ENCODE measurements at places on chromosomes 7 and 10. TPM values are rescaled to one million over a fixed set of nuclear protein-coding genes. Genes with fewer than 3 reads are reported as not detected.

GRCh38 chr10:51604579-51604978 is 94.8 kb downstream of the CSTF2T start:
- H3K27me3 ChIP-seq: no peaks in the 10 kb centered on the region
- H3K4me1 ChIP-seq: peaks cover 23% of the 10 kb centered on the region
- no peak overlapping the region for H3K27ac ChIP-seq
- DNase-seq: no peak

GRCh38 chr10:70584909-70585544 is 17.5 kb downstream of the PRF1 start:
- peaks cover 18% of the 10 kb centered on the region for H3K27me3 ChIP-seq
- peaks cover 37% of the 10 kb centered on the region for H3K4me1 ChIP-seq
- H3K27ac ChIP-seq: peak overlapping the region; percentile 50
- H3K36me3 ChIP-seq: no peaks in the 10 kb centered on the region
- H3K4me3 ChIP-seq: no peak overlapping the region

Gene PTPRN2
- 2.1 TPM for total RNA-seq

GRCh38 chr7:125184801-125185200 is 255.2 kb upstream of the POT1 start:
- no peak overlapping the region for H3K27ac ChIP-seq
- no peak overlapping the region for H3K4me3 ChIP-seq
- H3K4me1 ChIP-seq: no peaks in the 10 kb centered on the region
- H3K27me3 ChIP-seq: no peaks in the 10 kb centered on the region

GRCh38 chr7:142537760-142538159 is 211.5 kb upstream of the PRSS1 start:
- no peak overlapping the region for H3K4me3 ChIP-seq
- no peak overlapping the region for H3K27ac ChIP-seq
- no peak for DNase-seq
- no peaks in the 10 kb centered on the region for H3K36me3 ChIP-seq
- H3K27me3 ChIP-seq: no peaks in the 10 kb centered on the region

- H3K27me3 ChIP-seq: peaks cover 6% of the 10 kb centered on the region
- DNase-seq: no peak
- H3K4me1 ChIP-seq: peaks cover 15% of the 10 kb centered on the region
- H3K4me3 ChIP-seq: no peak overlapping the region
- H3K27ac ChIP-seq: no peak overlapping the region
Measured at GRCh38 chr7:70881167-70881847, 250.6 kb upstream of the GALNT17 start.

DNA sequence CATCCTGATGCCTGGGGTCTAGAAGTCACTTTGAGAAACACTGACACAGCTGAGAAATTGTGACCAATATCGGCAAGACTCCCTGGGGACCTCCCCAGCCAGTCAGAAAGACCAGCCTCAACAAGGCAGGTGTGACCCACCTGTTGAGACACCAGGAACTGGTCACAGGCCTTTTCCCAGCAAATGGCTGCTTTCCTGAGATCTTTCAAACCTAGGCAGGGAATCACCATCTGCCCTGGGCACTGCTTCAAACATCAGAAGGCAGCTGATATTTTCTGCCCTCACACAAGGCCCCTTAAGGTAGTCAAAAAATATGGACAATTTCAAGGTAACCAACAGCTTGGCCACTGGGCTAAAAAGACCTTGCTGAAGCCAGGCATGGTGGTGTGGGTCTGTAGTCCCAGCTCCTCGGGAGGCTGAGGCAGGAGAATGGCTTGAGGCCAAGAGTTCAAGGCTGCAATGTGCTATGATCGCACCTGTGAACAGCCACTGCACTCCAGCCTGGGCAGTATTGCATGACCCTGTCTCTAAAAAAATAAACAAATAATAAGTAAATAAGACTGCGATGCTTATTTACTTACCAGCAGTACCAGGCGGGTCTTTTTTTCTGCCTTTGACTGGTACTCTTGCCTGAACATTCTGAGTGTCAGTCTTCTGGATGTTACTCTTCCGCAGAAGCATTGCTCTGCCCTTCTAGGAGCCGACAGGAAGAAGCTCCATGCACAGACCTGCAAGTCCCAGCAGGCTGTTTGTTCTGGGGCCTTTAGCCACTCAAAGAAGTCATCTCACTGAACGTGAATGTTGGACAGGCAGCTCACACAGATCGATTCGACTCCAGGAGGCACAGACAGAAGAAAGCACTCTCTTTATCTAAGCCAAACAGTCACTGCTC is 59.7 kb downstream of the SORBS1 start:
- no peaks in the 10 kb centered on the region for H3K36me3 ChIP-seq
- peaks cover 37% of the 10 kb centered on the region for H3K4me1 ChIP-seq
- no peak overlapping the region for H3K4me3 ChIP-seq
- DNase-seq: no peak
- no peaks in the 10 kb centered on the region for H3K27me3 ChIP-seq

Gene GIMAP8
- total RNA-seq: not detected

Gene CPVL
- total RNA-seq: 10.7 TPM

Gene GBX1
- total RNA-seq: 0.20 TPM

GRCh38 chr7:77309714-77310220 is 106.4 kb downstream of the GSAP start:
- H3K4me3 ChIP-seq: no peak overlapping the region
- no peak for DNase-seq
- no peaks in the 10 kb centered on the region for H3K27me3 ChIP-seq

- no peak overlapping the region for H3K4me3 ChIP-seq
- peak overlapping the region; percentile 74 for H3K27ac ChIP-seq
- no peak for DNase-seq
- no peaks in the 10 kb centered on the region for H3K27me3 ChIP-seq
Measured at GRCh38 chr10:4082861-4083260, 297.9 kb upstream of the KLF6 start.

DNA sequence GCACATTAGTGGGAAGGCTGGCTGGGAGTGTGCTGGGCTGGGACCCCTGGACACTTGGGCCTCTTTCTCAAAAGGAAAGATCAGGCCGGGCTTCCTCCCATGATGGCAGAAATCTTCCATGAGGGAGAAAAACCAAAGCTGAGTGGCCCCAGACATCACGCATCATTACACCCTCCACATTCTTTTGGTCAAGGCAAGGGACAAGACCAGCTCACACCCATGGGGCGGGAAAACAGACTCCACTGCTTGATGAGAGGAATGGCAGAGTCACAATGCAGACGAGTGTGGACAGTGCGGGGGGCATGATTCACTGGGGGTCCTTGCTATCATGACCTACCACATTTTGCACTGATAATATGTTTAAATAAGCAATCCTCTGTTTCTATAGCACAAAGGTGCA is 73.3 kb downstream of the CREB3L2 start:
- peaks cover 18% of the 10 kb centered on the region for H3K4me1 ChIP-seq
- H3K4me3 ChIP-seq: no peak overlapping the region
- no peak for DNase-seq
- peaks cover 34% of the 10 kb centered on the region for H3K36me3 ChIP-seq

Gene ELFN1
- 11.4 TPM for total RNA-seq

DNA sequence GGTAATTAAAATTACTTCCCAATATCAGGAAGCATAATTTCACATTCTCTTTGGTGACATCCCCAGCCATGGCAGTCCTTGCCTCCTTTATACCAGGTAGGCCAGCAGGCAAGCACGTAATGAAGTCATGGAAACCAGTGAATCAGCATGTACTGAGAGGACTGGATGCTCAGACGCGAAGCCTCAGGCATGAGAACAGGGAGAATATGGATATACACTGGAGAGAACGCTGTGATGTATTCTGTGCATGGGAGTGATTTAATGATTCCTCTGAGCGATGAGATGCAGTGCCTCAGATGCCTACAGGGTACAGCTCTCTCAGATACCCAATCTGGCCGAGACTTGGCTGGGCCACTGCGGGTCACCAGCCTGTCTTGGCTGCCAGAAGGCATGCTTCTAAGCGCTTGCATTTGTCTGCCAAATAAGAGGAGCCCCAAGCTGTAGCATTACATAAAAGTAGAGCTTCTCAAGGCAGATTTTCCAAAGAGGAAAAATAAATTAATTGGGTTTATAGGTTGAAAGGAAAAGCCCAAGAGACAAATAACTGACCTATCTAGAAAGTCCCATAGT is 238.1 kb downstream of the RELN start:
- DNase-seq: no peak
- H3K4me1 ChIP-seq: peaks cover 8% of the 10 kb centered on the region
- H3K27ac ChIP-seq: no peak overlapping the region
- H3K27me3 ChIP-seq: peaks cover 9% of the 10 kb centered on the region
- no peaks in the 10 kb centered on the region for H3K36me3 ChIP-seq

Gene ELAPOR2
- 54.2 TPM for total RNA-seq

GRCh38 chr7:52635021-52635420 is 400.4 kb upstream of the POM121L12 start:
- no peak for DNase-seq
- no peaks in the 10 kb centered on the region for H3K27me3 ChIP-seq
- no peaks in the 10 kb centered on the region for H3K36me3 ChIP-seq
- no peak overlapping the region for H3K27ac ChIP-seq
- H3K4me3 ChIP-seq: no peak overlapping the region

DNA sequence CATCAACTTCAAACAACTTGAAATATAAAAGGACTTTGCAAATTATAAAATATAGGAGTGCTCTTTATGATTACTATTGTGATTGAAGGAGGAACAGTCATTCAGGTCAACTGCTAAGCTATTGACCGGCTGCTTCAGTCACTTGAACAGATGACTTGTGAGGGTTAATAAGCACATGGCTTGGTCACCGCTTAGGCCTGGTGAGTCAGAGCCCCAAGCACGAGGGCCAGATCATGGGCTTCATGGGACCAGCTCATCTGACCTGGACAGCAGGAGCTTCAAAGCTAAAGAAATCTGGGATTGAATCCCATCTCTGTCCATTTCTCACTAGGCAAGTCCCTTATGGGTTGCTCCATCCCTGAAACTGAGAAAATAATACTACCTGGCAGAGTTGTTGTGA is 60.4 kb upstream of the ADO start:
- no peak for DNase-seq
- no peak overlapping the region for H3K4me3 ChIP-seq
- peaks cover 3% of the 10 kb centered on the region for H3K27me3 ChIP-seq
- H3K27ac ChIP-seq: no peak overlapping the region

GRCh38 chr7:45162311-45162845 is 4.8 kb downstream of the RAMP3 start:
- no peak overlapping the region for H3K27ac ChIP-seq
- H3K27me3 ChIP-seq: peaks cover 74% of the 10 kb centered on the region
- no peak for DNase-seq
- H3K4me3 ChIP-seq: no peak overlapping the region

Gene CDK14
- 68.5 TPM for total RNA-seq

DNA sequence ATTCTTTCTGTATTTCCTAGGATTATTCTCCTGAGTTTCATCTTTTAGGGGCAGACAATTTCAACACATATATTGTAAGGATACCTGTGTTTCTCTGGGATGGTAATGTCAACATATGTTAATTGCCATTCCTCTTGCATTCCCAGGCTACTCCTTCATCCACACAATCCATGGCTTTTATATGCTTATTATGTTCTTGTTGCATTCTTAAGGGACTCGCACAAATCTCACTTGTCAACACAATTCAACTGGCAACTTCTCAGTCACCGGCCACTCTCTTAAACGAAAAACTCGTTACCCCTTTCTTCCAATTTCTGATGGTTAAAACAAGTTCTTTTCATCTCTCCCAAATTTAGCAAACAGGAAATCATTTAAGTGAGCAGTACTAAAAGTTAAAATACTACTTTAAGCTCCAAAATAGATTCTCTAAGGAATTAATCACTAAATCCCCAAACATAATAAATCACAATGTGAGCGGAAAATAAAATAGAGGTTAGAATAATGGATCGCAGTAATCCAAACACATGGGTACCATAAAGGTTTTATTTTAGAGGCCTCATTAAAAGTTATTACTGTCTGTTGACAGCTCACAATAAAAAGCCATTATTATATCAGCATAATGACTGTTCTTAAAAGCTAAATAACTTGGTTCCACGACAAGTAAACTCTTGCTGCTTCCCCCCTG is 223.2 kb downstream of the ELMO1 start:
- no peak overlapping the region for H3K27ac ChIP-seq
- no peak overlapping the region for H3K4me3 ChIP-seq
- H3K27me3 ChIP-seq: peaks cover 5% of the 10 kb centered on the region

GRCh38 chr10:62618576-62619412 is 185.7 kb upstream of the ADO start:
- no peaks in the 10 kb centered on the region for H3K4me1 ChIP-seq
- no peaks in the 10 kb centered on the region for H3K36me3 ChIP-seq
- no peak overlapping the region for H3K4me3 ChIP-seq
- no peak for DNase-seq
- no peak overlapping the region for H3K27ac ChIP-seq
- peaks cover 17% of the 10 kb centered on the region for H3K27me3 ChIP-seq

DNA sequence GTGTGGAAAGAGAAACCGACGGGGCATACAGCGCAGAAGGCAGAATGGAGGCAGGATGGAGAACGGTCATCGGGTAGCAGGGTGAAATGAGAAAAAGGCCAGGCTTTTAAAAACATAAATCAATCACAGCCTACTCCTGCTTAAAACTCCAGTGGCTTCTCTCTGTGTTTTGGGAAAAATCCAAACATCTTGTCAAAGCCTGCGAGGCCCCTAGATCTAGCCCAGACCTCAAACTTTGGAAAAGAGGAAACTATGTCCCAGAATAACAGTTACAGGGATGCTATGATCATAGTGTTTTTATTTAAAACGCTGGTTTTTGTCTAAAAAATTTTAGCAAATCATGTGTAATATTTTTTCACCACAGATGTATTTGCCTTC is 41.1 kb downstream of the PPP1R3C start:
- no peaks in the 10 kb centered on the region for H3K27me3 ChIP-seq
- H3K4me1 ChIP-seq: peaks cover 83% of the 10 kb centered on the region
- no peak overlapping the region for H3K4me3 ChIP-seq
- no peaks in the 10 kb centered on the region for H3K36me3 ChIP-seq
- no peak for DNase-seq
- peak overlapping the region; percentile 85 for H3K27ac ChIP-seq

Gene CYP2E1
- 3.5 TPM for total RNA-seq

- peak; percentile 59 for DNase-seq
- H3K4me3 ChIP-seq: peak overlapping the region; percentile 76
- H3K27ac ChIP-seq: peak overlapping the region; percentile 91
- peaks cover 72% of the 10 kb centered on the region for H3K4me1 ChIP-seq
- peaks cover 84% of the 10 kb centered on the region for H3K27me3 ChIP-seq
- H3K36me3 ChIP-seq: peaks cover 3% of the 10 kb centered on the region
Measured at GRCh38 chr7:19107356-19108146, 9.9 kb downstream of the TWIST1 start.

GRCh38 chr10:102242118-102242485 is 790 bp upstream of the PITX3 start:
- H3K27ac ChIP-seq: no peak overlapping the region
- peaks cover 27% of the 10 kb centered on the region for H3K4me1 ChIP-seq
- H3K27me3 ChIP-seq: peaks cover 57% of the 10 kb centered on the region
- no peaks in the 10 kb centered on the region for H3K36me3 ChIP-seq
- peak overlapping the region; percentile 73 for H3K4me3 ChIP-seq
- DNase-seq: no peak

Gene HOXA10
- total RNA-seq: 13.1 TPM

DNA sequence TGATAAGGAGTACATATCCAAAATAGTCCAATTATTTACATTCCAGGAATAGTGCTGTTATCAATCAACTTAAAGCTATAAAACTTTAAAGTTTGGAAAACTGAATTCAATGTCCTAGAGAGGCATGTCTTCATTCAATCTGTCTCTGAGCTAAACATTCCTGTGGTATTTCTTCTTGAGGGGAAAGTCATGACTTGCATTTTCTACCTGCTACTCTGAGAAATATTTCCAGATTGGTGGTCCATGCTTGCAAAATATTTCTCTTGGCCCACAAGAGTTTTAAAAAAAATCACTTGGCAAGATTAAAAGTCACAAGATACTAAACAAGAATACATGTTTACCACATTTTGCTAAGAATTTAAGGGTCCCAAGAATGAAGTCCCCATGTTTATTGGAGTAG is 63.6 kb upstream of the HGF start:
- H3K27ac ChIP-seq: no peak overlapping the region
- peaks cover 17% of the 10 kb centered on the region for H3K36me3 ChIP-seq
- H3K4me1 ChIP-seq: no peaks in the 10 kb centered on the region
- no peaks in the 10 kb centered on the region for H3K27me3 ChIP-seq
- H3K4me3 ChIP-seq: no peak overlapping the region

Gene JAKMIP3
- total RNA-seq: 1.3 TPM

Measured in mesothelial cell of epicardium (in vitro differentiated cells).